Cortex of kidney (tissue), 1 donor: ENCODE measurements at places on chromosomes 13 and 19.

GRCh38 chr19:39194832-39195542 is 1.8 kb upstream of the NCCRP1 start:
- no peak for DNase-seq

DNA sequence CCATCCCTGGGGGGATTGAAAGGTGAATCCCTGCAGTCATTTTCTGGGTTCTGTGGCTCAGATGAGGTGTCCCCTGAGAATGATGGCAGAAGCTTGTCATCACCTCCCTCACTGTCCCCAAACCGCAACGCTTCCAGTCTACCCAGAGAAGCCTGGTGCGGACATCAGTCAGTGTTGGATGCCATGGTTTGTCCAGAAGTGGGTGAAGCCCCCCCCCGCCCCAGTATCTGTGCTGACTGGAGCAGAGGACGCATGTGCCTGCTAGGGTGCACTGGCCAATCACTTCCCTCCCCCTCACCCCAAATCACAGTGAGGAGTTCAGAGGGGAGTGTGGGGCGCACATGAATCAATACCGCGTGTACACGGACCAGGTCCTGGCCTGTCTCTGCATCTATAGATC is 150.5 kb downstream of the TEX29 start:
- no peak for DNase-seq

DNA sequence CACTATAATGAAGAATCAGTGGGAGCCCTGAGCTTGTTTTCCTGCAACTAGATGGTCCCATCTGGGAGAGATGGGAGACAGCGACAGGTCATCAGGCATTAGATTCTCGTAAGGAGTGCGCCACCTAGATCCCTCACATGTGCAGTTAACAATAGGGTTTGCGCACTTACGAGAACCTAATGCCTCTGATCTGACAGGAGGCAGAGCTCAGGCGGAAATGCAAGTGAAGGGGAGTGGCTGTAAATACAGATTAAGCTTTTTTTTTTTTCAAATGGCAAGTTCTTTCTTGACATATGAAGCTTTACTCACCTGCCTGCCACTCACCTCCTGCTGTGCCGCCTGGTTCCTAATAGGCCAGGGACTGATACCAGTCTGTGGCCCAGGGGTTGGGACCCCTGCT is 14.4 kb downstream of the CDC16 start:
- DNase-seq: no peak

GRCh38 chr13:98746968-98747367 is 5.5 kb downstream of the SLC15A1 start:
- no peak for DNase-seq

DNA sequence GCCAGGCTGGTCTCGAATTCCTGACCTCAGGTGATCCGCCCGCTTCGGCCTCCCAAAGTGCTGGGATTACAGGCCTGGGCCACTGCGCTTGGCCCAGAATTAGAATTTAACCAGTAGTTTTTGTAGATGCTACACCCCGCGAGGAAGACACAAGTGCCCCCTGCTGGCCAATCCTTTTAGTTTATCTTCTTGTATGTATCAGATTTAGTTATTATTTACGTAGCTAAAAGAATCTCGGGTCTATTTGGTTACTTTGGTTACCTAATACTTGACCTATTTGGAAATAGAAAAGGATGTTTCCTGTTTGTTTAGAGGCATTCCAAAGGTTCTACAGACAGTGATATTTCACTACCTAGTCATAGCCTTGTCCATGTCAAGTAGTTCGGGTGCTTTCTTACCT is 22.0 kb downstream of the MUC16 start:
- DNase-seq: no peak

DNA sequence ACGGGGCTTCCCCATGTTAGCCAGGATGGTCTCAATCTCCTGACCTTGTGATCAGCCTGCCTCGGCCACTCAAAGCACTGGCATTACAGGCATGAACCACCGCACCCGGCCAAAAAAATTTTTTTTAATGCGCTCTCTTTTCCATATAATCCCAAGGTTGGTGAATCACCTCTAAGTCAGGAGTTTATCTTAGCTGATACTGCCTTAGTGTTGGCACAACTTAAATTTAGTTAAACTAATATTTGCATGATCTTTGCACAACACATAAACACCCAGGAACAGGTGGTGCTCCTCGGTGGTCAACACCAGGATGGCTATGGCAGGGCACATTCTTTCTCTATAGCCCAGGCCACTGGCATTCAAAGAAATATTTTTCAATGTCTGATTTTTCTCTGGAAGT is 24.1 kb upstream of the PSG7 start:
- DNase-seq: no peak

DNA sequence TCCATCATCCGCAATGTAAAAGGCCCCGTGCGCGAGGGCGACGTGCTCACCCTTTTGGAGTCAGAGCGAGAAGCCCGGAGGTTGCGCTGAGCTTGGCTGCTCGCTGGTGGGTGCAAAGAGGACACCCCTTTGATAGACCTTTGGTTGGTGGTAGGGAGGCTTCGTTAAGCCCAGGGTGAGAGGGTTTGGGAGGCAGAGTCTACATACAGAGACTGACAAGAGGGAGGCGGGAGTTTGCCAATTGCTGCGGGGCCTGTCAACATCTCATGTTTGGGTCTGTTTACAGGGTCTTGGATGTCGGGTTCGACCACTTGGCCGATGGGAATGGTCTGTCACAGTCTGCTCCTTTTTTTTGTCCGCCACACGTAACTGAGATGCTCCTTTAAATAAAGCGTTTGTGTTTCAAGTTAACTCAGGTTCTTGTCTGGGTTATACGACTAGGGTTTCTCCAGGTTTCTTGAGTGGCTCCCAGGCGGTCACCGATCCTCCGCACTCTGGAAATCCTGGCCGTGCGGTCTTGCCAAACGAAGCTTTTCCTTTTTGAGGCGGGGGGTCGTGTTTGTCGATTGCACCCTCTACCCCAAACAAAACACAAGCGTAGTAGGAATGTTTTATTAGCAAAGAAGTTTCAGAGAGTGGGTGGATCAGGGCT is 816 bp downstream of the RPS28 start:
- no peak for DNase-seq

DNA sequence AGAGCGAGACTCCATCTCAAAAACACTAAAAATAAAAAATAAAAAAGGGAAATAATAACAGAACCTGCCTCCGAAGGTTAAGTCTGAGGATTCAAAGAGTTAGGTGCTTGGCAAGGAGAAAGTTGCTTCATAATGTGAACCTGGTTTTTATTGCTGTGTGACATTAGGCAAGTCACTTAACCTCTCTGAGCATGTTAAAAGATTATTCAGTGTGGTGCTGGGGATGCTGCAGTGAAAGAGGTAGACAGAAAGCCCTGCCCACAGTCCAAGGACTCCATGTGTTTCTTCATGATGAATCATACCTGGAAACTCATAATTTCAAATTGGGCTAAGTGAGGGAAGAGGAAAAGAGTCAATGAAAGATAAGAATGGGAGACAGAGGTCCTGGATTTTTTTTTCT is 2.4 kb downstream of the IL27RA start:
- DNase-seq: no peak

DNA sequence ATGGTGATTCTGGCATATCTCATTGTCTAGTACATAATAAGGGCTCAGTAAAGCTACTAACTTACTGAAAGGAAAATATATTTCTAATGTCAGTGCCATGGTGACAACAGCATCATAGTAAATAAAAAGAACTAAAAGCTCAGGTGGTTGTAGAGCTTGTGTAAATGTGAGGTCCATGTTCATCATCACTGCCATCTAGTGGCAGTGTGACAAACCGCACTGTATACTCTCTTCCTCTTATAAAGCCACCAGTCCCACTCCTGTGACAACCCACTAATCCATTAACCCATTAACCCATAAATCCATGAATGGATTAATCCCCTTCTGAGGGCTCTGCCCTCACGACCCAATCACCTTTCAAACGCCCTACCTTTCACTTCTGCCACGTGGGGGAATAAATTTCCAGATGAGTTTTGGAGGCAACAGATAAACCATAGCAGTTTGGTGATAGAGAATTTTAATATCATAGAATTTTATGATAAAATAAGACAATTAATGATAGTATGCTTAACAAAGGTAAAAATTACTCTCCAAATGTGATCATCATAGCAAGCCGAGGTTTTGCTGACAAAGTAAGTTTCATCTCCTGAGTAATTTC is 160.4 kb upstream of the SGCG start:
- DNase-seq: no peak

DNA sequence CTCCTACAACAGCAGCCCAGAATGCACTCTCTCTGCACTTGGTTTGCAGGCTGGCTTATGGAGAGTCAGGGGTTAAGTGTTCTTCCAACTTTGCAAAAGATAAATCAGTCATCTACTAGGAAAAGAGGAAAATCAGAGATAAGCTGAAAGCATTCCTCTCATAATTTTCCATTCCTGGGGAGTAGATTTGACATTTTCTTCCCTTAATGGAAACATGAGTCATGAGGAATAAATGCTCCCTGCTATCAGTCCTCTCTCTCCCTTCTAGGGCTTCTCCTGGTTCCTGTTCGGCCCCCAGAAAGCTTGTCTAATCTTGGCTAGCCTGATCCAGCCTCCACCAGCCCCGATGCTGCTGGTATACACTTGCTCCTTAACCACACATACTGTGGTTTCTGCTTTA is 28.4 kb upstream of the ENOX1 start:
- DNase-seq: no peak

DNA sequence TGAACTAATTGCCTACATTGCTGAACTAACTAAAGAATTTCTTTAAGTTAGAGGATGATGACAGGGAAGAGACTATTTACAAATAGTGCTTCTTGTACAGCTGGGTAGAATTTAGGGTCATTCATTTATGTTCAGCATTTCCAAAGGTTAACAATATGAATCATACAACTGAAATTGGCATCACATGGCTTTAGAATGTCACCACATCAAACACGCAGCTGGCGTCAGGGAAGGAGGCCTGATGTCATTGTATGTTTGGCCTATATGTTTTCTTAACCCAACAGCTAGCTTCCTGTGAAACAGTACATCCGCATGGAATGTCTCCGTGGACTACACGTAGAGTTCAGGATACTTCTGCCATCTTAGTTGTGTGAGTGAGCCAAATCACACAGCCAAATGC is 99.0 kb upstream of the TNFSF11 start:
- no peak for DNase-seq

DNA sequence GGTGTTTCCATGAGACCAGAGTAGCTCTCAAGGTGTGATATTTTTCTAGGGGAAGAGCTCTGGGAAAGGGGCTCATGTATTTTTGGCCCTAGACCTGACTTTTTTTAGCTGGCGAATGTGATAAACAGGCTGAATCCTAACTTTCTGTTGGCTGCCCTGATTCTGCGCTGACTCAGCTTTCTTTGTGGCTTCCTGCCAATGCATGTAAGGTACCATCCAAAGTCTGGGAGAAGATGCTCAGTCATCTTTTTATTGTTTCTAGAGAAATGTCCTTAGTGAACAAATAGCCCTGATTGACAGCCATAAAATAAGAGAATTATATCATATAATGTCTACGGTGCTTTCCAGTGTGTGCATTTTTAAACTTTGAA is 113.6 kb upstream of the MBNL2 start:
- no peak for DNase-seq

GRCh38 chr19:38229585-38230073 is 5.6 kb upstream of the DPF1 start:
- DNase-seq: no peak

DNA sequence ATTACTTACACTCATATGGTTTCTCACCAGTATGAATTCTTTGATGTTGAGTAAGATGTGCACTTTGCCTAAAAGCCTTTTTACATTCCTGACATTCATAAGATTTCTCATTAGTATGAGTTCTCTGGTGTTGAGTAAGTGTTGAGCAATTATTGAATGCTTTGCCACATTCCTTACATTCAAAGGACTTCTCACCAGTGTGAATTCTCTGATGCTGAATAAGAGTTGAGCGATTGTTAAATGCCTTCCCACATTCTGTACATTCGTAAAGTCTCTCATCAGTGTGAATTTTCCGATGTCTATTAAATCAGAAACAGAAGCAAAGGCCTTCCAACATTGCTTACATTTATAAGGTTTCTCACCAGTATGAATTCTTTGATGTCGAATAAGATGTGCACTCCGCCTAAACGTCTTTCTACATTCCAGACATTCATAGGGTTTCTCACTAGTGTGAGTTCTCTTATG is 14.2 kb upstream of the ZFP30 start:
- DNase-seq: no peak

- DNase-seq: no peak
Observed at GRCh38 chr19:20028611-20029010, 10.7 kb downstream of the ZNF682 start.

DNA sequence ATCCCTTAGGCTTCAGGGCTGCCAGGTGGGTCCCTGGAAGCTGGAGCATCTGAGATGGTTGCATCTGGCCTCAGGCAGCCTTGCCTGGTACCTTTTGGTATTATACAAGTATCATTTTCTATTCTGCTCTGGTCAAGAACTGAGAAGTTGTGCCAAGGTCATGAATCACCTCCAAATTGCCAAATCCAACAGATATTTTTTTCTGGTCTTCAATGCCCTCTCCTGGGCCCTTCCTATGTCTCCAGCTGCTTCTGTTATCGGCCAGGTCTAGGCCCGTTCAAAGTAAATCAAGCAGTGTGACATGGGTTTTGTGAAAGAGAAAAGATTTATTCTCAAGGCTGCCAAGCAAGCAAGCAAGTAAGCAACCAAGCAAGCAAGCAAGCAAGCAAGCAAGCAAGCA is 271.1 kb upstream of the MAB21L1 start:
- no peak for DNase-seq

DNA sequence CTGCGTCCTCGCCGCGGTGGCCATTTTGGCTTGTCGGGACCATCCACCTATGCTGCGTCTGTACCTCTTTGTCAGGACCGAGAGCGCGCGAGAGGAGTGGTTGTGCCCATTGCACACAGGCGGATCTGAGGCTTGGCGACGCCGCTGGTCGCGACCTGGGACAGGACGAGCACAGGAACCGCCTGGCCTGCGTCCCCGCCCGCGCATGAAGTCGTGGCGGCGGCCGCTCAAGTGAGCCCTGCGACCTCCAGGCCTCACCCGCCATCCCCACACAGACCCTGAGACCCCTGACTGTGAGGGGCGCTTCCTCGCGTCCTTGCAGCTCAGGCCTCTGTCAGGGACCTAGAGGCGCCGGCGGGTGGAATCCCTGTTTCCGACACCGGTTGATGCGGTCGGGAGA is 16.8 kb downstream of the ZNF586 start:
- no peak for DNase-seq

DNA sequence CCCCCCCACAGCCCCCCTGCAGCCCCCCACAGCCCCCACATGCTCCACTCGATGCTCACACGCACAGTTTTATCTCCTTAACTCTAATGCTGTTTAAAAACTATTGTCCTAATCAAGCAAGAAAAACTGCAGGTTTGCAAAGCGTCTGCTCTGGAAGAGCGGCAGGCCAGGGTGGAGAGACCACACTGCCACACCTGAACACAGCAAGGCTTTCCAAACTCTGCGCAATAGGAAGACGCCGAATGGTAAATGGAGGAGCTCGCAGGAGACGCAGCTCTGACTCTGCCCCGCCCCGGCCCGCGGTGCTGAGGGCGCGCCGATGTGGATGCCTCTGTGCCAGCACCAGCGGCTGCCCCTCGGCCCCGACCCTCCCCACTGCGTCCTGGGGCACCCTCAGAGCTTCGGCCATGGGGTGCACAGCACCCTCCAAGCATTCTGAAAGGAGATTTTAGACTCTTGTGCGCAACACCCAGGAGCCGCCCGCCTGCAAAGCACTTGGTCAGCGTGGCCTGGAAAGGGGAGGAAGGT is 32.4 kb downstream of the RASA3 start:
- DNase-seq: no peak

- DNase-seq: no peak
Observed at GRCh38 chr19:29662604-29663404, 2.5 kb upstream of the PLEKHF1 start.
